ENCODE measurements at places on chromosomes 11 and 22. TPM values are rescaled to one million over a fixed set of nuclear protein-coding genes. Genes with fewer than 3 reads are reported as not detected.

GRCh38 chr22:43535336-43535735 lies 123.5 kb downstream of the MPPED1 start:
- H3K4me1 ChIP-seq, result no peaks in the 10 kb centered on the region
- no peak for DNase-seq

GRCh38 chr11:31509051-31509428 lies 382 bp downstream of the IMMP1L start:
- DNase-seq, result peak; percentile 35
- H3K36me3 ChIP-seq, result no peaks in the 10 kb centered on the region
- H3K4me1 ChIP-seq, result peaks cover 9% of the 10 kb centered on the region
- peak overlapping the region; percentile 99 for H3K4me3 ChIP-seq

Gene DDIAS
- total RNA-seq, result 5.4 TPM

Gene OR2D2
- total RNA-seq, result 0.22 TPM

Gene PRODH
- not detected for total RNA-seq

Data from GM23248 (cell line).